Cerebellar cortex (tissue), 1 donor: ENCODE measurements at places on chromosomes 6 and 20.

DNA sequence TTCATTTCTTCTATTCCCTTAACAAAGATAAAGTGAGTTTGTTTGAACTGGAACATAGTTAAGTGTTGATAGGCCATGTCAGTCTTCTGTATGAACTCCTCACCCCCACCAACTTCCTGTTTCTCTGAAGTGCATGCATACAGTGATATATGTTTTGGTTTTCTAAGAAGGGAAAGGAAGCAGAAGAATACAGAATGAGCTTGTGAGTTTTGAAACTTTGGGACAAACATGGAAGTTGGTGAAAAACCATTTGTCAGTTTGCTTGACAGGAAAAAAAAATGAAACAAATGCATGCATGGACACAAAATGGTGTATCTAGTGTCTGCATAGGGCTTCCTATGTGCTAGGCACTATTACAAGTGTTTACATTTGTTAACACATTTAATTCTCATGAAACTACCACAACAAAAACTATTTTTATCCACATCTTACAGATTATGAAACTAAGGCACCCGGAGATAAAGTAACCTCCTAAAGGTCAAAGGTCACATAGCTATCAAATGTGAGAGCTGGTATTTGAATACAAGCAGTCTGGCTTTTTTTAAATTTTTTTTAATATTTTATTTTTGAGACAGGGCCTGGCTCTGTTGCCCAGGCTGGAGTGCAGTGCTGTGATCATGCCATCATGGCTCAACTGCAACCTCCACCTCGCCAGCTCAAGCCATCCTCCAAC, 105.9 kb downstream of the ADGRB3 start:
- DNase-seq, result no peak

GRCh38 chr6:99816795-99817194, 177.2 kb downstream of the MCHR2 start:
- DNase-seq, result no peak

GRCh38 chr20:59561614-59562277, 42.6 kb upstream of the PHACTR3 start:
- DNase-seq, result no peak

GRCh38 chr6:73078333-73078862, 146.9 kb downstream of the KHDC1L start:
- DNase-seq, result no peak

DNA sequence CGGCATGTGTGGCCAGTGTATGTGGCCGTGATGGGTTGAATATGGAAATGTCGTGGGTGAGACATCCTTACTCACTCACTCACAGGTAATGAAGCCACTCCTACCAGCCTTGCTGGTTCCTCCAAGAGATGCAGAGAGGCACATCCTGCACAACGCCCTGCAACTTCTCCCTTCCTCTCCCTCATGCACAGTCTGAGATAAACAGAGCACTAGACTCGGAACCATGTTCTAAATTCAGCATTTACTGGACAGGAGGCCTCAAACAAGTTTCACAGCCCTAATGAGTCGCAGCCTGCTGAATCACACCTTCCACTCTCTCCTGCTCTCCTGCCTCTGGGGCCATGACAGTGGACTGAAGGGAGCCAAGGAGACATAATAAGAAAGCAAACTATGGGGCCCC, 91.2 kb downstream of the ISM1 start:
- no peak for DNase-seq

GRCh38 chr6:15131651-15132061, 114.2 kb upstream of the JARID2 start:
- no peak for DNase-seq
